Femur (tissue), 1 donor: ENCODE measurements at places on chromosomes 1 and 21.

DNA sequence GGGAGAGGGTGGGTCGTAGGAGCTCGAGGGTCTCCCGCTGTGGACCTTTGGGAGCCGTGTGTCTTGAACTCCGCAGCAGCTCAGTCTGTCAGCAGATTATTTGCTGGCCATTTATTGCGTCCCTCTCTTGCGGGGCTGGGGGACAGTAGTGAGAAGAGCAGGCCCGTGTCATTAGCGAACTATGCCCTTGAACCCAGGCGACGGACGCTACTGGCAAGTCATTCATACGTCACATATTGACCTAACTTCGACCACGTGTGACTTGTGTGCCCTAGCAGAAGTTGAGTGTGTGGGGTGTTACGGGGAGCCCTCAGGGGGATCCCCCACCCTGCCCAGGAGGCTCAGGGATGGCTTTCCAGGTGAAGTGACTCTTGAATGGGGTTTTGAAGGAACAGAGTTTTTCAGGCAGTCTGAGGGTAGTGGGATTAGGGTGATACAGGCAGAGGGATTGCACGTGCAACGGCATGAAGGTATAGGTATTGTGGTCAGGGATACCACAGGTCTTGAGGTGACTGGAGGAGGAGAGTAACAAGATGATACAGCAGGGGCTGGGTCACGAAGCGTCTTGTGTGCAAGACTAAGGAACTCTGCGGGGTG lies 13.0 kb downstream of the RCC1 start:
- DNase-seq: no peak

DNA sequence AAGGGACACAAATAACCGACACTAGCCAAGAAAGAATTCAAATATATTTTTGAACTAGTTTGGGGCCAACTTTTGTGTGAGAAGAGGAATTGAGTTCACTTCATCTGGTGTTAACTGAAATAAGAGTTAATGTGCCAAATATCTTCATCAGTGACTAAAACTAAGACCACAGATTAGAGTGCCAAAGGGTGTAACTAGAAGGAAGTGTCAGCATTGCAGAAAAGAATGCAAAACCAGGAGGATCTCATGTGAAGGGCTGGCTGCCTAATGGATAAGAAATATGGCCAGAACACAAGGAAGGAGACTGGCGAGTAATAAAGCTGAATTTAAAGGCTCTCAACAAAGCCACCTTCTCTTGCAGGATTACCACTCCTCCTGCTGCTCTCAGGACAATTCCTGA lies 61.8 kb upstream of the LRRC8D start:
- no peak for DNase-seq

DNA sequence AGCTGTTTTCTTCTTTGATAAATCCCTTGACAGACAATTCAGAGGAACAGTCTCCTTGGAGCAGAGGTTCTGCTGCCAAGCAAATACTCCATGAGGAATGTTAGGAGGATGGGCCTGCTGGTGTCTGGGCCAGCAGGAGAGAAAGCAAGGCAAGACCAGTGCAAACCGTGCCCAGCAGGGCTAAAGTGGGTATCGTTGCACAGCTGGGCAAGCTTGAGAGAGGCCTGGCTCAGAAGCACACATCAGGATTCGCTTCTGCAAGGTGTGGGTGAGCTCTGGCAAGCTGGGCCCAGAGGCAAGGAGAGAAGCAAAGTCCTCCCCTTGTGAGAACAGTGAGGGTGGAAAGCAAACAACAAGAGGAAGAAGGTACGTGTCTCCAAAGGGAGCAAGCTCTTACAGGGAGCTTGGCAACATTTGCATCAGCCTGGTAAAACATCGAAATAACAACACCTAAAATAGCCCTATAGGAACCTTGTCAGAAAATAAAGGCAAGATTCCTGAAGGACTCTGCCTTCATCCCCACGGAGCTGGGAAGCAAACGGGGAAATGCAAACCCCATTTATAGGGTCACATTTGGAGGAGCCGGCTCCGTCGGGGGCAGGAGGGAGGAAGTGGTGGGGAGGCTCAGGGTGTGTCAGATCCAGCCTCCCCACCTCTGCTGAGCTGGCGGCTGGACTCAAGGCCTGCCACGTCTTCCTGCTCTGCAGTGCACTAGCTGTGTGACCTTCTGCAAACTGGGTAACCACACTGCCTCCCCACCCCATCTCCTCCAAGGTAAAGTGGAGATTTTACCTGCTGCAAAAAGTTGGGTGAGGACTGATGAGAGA lies 62.3 kb upstream of the HIVEP3 start:
- no peak for DNase-seq

DNA sequence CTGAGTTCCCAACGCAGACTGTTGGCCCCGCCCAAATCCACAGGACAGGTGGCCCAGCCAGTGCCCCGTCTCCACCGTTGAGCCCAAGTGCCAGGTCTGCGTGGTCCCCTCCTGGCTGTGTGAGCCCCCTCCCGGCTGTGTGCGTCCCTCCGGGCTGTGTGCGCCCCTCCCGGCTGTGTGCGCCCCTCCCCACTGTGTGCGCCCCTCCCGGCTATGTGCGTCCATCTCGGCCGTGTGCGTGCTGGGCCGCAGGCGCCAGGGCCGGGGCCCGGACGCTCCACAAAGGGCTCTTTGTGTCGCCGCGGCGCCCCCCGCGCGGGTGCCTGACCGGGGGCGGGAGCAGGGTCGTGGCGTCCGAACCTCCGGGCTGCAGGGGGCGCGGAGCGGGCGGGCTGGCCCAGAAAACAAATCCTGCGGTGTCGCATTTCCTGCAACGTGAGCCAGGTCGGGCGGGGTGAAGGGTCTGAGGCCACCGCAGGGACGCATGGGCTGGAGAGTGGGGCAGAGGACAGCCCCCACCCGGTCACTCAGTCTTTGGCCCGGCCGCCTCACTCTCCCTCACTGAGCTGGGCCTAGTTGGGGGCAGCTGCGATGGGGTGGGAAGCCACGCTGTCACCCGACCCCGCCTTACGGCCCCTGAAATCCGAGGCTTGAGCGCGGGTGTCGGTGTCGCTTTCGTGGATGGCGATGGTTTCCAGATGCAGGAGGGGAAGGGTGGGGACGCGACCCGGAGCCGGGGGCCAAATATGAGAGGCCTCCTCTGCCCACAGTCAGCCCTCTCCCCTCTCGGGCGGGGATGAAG lies 18.8 kb downstream of the TNFRSF25 start:
- no peak for DNase-seq

DNA sequence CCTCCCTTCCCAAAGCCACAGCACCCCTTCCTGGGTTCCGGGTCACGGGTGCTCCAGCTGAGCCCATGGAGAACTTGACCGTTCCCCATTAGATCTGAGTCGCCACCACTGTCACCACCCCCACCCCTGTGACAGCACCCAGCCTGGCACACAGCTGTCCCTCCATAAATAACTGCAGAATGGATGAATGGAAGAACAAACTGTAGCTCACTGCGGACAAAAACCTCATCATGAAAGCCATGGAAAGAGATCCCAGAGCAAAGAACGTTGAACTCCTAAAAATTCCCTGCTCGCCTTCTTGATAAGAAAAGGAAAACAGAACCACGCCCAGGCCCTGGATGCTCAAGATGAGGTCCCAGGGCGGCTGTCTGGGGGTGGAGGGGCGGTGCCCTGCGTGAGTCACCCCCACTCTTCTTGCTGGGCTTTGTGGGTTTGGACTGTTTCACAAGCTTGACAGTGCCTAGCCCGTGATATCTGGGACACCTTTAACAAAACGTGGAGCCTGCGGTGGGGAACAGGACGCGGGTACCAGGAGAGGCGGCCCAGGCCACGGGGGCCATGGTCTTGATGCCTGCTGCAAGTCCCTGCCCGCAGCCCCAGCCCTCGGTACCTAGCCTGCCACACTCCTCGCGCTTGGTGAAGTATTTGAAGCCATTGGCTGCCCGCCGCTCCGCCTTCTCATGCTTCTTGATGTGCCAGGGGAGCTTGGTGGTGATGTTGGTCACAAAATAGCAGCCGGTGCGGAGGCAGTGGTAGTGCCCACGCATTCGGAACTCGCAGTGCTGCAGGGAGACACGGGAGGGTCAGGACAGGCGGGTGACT lies 151.9 kb downstream of the CASZ1 start:
- DNase-seq: no peak

DNA sequence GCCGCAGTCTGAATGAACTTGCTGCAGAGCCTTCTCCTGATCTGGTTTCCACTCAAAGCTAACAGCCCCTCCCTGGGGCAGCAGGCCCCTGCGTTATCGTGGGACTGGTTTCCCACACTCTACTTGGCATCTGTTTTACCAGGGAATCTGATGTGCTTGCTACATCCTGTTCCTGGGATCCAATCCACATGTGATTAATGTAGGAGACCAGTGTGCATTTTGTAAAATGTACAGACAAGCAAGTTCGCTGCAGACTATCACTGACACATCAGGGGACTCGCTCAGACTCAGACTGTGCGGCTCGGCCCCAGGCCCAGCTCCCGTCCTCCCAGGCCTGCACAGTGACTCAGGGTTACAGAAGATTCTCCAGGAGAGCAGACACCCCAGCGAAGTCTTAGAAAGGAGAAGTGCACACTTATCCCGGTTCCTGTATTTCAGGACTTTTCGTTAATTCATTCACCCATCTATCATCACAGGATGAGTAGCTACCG lies 340.1 kb downstream of the MATN1 start:
- no peak for DNase-seq
